ENCODE measurements at places on chromosomes 12 and 14.

DNA sequence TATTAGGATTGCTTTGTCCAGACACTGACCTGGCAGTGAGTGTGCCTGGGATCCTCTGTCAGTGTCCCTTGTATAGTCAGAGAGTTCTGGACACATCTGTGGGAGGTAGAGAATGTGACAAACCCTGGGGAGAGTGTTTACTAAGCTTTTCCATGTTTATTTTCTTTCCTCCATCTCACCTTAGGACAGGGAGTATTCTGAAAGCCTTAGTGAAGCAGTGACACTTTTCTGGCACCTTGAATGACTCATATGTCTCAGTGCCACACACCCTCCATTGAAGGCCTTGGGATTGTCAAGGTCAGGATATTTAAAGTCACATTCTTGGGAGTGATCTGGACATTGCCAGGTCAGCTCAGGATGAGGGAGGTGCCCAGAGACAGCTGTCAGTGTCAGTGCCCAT is 34.9 kb upstream of the CTDSP2 start:
- no peak for DNase-seq

DNA sequence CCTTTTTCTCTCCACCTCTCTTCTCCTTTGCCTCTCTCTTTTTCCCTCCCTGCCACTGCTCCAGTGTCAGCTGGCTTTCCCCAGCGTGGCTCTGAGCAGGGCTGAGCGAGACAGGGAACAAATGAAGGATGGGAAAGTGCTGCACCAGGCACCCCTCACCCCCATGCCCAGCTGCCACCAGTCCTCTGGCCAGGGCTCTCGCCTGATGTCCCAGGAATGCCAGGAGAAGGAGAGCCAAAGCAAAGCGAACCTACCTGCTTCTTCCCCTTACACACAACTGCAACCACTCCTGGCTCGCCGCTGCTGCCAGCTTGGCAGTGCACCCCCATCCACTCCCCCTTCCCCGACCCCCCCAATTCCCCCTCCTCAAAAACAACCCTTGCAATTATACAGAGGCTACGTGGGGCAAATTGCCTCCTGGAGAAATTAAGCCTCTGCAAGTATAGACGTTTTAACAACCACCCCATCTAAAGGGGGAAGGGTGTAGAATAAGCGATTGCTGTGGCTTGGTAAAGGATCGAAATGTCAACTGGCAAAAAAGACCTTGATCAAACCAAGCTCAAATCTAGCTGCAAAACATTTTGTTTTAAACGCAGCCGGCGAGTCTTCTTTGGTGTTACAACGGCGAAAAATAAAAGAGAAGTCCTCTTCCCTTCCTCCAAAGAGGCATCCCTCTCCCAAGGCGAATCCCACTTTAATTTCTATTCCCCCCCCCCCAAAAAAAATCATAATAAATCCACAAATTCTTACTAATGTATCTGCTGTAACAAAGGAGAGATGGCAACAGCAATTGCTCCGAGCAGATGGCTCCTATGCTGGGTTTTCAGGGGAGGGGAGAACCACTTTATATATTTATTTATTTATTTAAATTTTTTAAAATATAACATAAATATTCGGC is 2.9 kb downstream of the BCL11B start:
- no peak for DNase-seq

DNA sequence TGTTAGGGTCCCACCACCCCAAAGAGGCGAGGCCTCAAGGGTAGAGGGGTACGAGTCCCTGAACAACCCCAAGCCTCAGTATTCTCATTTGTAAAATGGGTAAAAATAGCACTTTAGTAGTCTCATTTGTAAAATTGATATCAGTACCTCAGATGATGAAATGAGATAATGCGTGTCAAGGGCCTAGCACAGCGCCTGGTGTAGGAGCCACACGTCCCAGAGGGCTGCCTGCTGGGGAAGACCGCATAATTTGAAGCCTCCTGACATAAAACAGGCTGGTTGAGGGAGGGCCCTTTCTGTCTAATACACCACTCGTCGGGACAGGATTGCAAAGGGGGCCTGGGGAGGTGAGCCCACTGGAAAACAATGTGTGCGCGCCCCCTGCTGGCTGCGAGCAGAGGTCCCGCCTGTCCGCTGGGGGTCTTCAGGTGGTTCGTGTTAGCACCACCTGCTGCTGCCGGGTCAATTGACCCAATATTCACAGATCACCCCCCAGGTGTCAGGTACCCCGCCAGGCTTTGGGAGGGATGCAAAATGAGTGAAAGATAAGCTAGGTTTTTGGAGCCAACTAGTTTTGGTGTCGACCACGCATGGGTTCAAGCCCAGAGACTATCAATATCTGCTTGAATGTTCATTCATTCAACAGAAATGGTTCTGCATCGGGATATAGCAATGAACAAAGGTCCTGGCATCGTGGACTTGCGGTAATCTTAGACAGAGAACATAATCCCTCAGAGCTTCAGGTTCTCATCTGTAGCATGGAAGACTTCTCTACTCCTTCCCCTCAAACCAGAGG is 24.7 kb upstream of the IRF2BPL start:
- peak; percentile 79 for DNase-seq

- DNase-seq, result no peak
These were observed 13.4 kb downstream of the CDK17 start for GRCh38 chr12:96386794-96387193.

DNA sequence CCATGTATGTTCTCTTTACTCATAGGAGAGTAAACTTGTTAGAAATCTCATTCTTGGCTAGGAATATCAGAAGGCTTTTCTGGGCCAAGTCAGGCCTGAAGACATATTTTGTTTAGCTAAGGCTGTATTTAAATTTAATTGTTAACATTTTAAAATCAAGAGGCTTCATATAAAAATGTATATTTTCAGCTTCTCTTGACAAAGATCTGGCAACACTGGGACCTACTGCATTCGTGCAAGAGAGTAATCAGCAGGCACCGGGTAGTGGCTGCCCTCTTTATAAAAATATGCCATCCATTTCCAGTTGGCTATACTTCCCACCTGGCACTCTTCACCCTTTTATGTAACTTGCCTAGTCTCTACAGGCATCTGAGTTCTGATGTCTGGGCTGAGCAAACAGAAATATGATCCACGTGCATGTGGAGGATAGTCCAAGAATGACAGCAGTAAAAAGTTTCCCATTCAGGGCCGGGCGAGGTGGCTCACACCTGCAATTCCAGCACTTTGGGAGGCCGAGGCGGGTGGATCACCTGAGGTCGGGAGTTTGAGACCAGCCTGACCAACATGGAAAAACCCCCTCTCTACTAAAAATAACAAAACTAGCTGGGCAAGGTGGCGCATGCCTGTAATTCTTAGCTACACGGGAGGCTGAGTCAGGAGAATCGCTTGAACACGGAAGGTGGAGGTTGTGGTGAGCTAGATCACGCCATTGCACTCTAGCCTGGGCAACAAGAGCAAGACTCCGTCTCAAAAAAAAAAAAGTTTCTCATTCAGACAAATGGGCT is 2.0 kb upstream of the SOS2 start:
- no peak for DNase-seq

GRCh38 chr12:2283916-2284315 is 231.1 kb downstream of the CACNA1C start:
- DNase-seq, result no peak

- DNase-seq, result no peak
These were observed 397.1 kb upstream of the DCN start for GRCh38 chr12:91579516-91580263.

GRCh38 chr14:86619726-86620125 is 1089.8 kb downstream of the FLRT2 start:
- DNase-seq, result no peak

DNA sequence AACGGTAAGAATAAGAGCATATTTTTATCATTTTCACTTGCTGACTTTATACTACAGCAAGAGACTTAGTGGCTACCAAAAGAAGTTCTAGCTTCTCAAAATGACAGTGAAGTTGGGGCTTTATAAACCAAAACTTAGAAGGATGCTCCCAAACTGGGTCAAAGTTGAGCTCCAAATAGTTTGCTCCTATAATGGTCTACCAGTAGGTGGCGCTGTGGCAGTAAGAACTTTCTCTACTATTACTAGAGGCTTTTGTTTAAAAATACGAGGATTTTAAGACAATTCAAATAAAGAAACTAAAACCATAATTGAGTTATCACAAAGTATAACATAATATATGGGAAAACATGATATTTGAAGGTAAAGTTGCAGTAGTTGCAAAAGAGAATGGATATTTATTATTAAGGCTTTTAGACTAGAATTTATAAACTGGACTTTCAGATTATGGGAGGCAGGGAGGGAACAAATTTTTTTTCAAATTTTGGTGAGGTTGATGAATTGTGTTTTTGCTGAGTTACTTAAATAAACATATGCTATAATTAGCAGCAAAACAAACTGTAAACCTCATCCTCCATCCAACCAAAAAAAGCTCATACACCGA is 75.0 kb downstream of the TGFB3 start:
- peak; percentile 68 for DNase-seq

- no peak for DNase-seq
These were observed 334.5 kb downstream of the CACNA1C start for GRCh38 chr12:2387103-2387834.

All from CD4-positive, alpha-beta T cell treated with Interleukin-17A for 1 hour (primary cell).